ENCODE measurements at places on chromosomes 4 and X.

GRCh38 chrX:153900831-153901752 is 3.4 kb upstream of the AVPR2 start:
- peak; percentile 83 for DNase-seq
- H3K4me3 ChIP-seq = peak overlapping the region; percentile 50
- H3K36me3 ChIP-seq = no peaks in the 10 kb centered on the region
- H3K4me1 ChIP-seq = peaks cover 40% of the 10 kb centered on the region

DNA sequence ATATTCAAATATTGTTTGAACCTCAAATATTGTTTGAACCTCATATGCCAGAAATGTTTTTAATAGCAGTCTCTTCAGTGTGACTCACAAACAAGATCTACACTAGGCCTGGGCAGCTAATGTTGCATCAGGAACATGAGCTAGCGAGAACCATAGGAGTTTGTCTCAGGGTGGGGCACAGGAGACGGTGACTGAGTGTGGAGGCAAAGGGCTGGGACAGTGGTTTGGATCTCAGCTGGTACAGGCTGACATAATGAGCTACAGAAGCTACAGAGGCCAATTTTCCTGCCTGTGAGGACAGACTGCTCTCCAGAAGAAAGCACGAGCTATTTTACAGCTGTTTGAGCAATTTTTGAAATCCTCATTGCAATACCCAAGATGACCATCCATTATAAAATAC is 224.7 kb downstream of the CENPC start:
- no peaks in the 10 kb centered on the region for H3K36me3 ChIP-seq
- no peak for DNase-seq
- no peaks in the 10 kb centered on the region for H3K27me3 ChIP-seq
- no peak overlapping the region for H3K4me3 ChIP-seq
- no peak overlapping the region for H3K27ac ChIP-seq
- no peaks in the 10 kb centered on the region for H3K4me1 ChIP-seq

DNA sequence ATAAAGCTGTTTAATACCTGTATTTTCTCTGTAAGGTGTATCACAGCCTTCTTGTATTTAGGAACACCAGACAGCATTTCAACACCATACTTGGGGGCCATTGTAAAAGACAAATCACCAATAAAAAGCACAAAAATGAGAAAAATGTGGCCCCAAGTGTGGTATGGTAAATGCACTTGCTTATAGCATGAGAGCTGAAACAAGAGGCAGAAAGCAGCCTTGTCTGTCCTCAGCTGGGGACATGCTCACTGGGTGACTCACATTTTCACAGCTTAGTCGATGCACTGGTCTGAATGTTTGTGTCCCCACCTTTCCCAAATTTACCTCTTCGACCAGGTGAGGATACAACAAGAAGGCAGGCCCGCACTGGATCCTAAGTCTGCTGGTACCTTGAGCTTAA is 639.7 kb upstream of the AGA start:
- no peak overlapping the region for H3K4me3 ChIP-seq
- no peaks in the 10 kb centered on the region for H3K4me1 ChIP-seq
- no peak overlapping the region for H3K27ac ChIP-seq
- H3K27me3 ChIP-seq = no peaks in the 10 kb centered on the region

- no peak overlapping the region for H3K27ac ChIP-seq
- DNase-seq = no peak
- H3K36me3 ChIP-seq = peaks cover 2% of the 10 kb centered on the region
- no peaks in the 10 kb centered on the region for H3K4me1 ChIP-seq
- H3K27me3 ChIP-seq = no peaks in the 10 kb centered on the region
- no peak overlapping the region for H3K4me3 ChIP-seq
Observed at GRCh38 chr4:96993560-96993959, 1149.7 kb downstream of the STPG2 start.

GRCh38 chr4:82930848-82931755 is 30.6 kb downstream of the THAP9 start:
- no peaks in the 10 kb centered on the region for H3K27me3 ChIP-seq
- H3K4me1 ChIP-seq = no peaks in the 10 kb centered on the region
- H3K4me3 ChIP-seq = no peak overlapping the region
- H3K36me3 ChIP-seq = peaks cover 20% of the 10 kb centered on the region

GRCh38 chr4:37890801-37891259 is at the start of gene TBC1D1:
TBC1D1 (plus strand) TSS chr4:37891084; CDS start chr4:37902096, 11,012 bp downstream.
- H3K27ac ChIP-seq = peak within 1 kb of the TSS; percentile 70
- peak within 1 kb of the TSS; percentile 79 for H3K4me3 ChIP-seq
- H3K36me3 ChIP-seq = no peaks in the 10 kb centered on the region
- no peaks in the 10 kb centered on the region for H3K27me3 ChIP-seq
- peak; percentile 82 for DNase-seq

- no peak overlapping the region for H3K4me3 ChIP-seq
- no peaks in the 10 kb centered on the region for H3K4me1 ChIP-seq
- peaks cover 8% of the 10 kb centered on the region for H3K27me3 ChIP-seq
- DNase-seq = no peak
Observed at GRCh38 chr4:111986095-111986494, 159.2 kb upstream of the FAM241A start.

GRCh38 chr4:104500442-104500841 is 5.7 kb upstream of the CXXC4 start:
- no peak for DNase-seq
- peaks cover 3% of the 10 kb centered on the region for H3K4me1 ChIP-seq
- H3K27ac ChIP-seq = no peak overlapping the region
- peaks cover 15% of the 10 kb centered on the region for H3K27me3 ChIP-seq

DNA sequence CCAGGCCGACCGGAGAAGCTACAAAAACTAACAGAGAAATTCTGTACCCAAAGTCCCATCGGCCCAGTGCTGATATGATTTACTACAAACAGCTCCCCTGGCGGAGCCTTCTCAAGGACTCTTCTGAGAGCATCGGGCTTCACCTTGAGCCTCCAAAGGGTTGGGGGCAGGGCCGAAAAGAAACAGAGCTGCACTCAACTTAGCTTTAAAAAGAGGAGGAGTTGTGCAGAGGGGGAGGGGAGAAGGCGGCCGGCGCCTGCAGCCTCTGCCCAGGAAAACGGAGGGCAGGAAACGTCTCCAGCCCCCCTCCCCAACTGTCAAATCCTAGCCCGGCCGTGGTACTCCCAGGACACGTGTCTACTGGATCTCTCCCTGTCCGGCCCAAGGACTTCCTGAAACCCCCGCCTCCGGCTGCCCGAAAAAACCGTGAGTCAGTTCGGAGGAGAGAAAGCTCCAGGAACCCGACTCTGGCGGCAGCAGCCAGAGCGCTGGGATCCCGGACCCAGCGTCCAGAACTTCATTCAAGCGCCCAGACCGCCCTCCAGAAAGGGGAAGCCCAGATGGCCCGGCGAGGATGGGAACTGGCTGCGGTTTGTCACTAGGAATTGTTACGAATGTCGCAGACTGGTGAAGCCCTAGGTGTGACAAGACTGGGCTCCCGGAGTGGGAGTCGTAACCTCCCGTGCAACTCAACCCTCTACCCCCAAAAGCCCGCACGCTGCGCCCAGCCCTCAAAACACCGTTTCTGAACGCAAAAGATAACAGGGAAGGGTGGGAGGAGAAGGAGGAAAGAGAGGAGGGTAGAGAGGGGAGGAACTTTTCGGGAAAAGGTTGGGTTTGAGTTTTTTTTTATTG is 973 bp downstream of the ADAMTS3 start:
- H3K27me3 ChIP-seq = peaks cover 23% of the 10 kb centered on the region
- H3K4me1 ChIP-seq = peaks cover 6% of the 10 kb centered on the region
- no peak overlapping the region for H3K27ac ChIP-seq
- no peak overlapping the region for H3K4me3 ChIP-seq

DNA sequence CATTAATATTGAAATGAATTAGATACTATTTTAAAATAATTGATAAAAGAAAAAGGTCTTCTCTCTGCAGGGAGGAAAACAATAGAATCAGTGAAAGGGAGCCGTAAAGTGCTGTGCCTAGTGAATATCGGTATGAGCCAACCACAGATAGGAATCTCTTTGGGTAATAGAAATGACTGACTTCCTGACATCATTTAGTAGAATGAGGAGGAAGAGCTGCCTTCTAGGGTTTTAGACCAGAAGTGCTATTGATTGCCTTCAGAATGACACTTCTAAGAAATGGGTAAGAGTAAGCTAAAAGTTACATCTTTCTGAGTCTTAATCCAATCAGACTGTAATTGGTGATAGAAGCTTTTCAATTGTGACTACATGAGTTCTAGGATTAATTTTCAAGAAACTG is 134.0 kb upstream of the MAP9 start:
- no peaks in the 10 kb centered on the region for H3K36me3 ChIP-seq
- H3K4me1 ChIP-seq = no peaks in the 10 kb centered on the region
- H3K27me3 ChIP-seq = peaks cover 3% of the 10 kb centered on the region

DNA sequence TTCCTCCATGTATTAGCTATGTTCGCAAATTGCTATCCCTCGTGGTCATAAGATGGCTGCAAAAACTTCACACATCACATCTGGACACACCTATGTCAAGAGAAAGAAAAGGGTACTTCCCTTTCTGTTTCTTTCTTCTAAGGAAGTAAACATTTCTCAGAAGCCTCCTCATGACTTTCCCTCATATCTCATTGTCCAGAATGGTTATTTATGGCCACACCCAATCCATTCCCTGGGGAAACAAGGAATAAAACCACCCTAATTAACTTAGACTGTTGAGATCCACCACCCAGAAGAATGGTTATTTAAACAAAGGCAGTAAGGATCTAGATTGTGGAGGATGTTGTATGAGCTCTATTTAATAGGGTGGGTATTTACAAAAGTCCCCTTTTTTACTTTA is 160.8 kb upstream of the LNX1 start:
- H3K4me3 ChIP-seq = no peak overlapping the region
- no peak overlapping the region for H3K27ac ChIP-seq
- H3K4me1 ChIP-seq = no peaks in the 10 kb centered on the region

DNA sequence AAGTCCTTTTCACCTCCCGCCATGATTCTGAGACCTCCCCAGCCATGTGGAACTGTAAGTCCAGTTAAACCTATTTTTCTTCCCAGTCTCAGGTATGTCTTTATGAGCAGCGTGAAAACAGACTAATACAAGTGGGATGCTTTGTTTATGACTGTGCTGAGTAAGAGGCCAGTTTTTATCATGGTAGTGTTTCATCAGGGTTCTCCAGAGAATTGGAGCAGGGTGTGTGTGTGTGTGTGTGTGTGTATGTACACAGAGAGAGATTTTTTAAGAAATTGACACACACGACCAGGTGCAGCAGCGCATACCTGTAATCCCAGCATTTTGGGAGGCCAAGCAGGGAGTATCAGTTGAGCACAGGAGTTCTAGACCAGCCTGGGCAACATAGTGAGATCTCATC is 34.6 kb upstream of the SLC2A9 start:
- peaks cover 6% of the 10 kb centered on the region for H3K4me1 ChIP-seq
- H3K36me3 ChIP-seq = peaks cover 5% of the 10 kb centered on the region

DNA sequence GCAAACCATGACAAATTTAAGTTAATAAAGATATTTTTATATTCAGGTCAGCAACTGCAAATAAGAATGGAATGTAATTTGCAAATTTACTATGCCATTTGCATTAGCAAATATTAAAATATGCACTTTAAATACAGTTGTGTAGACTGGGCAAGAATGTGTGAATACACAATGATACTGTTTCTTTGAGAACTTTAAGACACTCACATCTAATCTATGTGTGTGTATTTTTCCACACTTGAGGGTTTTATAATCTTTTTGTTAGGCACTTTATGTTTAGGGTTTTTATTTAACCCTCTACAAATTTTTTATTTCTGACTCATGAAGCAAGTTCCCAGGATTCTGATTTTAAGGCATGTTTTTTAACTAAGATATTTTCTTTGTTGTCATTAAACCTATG is 23.9 kb upstream of the NDNF start:
- no peak for DNase-seq
- no peak overlapping the region for H3K4me3 ChIP-seq
- no peak overlapping the region for H3K27ac ChIP-seq

GRCh38 chr4:141636771-141637460 is 533 bp downstream of the IL15 start:
- H3K36me3 ChIP-seq = no peaks in the 10 kb centered on the region
- no peaks in the 10 kb centered on the region for H3K27me3 ChIP-seq
- peak overlapping the region; percentile 70 for H3K27ac ChIP-seq
- DNase-seq = no peak
- peak overlapping the region; percentile 91 for H3K4me3 ChIP-seq
- peaks cover 29% of the 10 kb centered on the region for H3K4me1 ChIP-seq
